Fibroblast of skin of scalp (primary cell): ENCODE measurements at places on chromosomes 13 and 19.

GRCh38 chr13:34546344-34547250 lies 395.5 kb upstream of the NBEA start:
- peak; percentile 17 for DNase-seq

GRCh38 chr13:40146063-40146462 lies 490.6 kb downstream of the COG6 start:
- DNase-seq, result no peak

DNA sequence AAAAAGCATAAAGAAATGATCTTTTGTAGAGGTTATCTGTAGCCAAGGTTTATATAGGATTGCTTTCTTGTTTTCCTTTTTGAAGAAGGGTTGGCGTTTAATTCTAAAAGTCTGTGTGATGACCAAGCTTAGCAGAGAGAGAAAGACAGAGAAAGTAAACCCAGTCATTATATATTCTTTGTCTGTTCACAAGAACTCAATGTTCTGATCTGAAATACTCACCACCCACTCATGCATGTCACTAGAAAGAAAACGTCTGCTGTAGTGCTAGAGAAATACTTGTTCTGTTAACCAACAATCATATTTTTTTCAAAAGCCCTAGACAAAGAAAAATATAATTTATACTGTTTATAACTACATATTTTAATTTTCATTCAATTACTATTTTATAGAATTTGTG lies 173.7 kb upstream of the SLITRK5 start:
- DNase-seq, result no peak

DNA sequence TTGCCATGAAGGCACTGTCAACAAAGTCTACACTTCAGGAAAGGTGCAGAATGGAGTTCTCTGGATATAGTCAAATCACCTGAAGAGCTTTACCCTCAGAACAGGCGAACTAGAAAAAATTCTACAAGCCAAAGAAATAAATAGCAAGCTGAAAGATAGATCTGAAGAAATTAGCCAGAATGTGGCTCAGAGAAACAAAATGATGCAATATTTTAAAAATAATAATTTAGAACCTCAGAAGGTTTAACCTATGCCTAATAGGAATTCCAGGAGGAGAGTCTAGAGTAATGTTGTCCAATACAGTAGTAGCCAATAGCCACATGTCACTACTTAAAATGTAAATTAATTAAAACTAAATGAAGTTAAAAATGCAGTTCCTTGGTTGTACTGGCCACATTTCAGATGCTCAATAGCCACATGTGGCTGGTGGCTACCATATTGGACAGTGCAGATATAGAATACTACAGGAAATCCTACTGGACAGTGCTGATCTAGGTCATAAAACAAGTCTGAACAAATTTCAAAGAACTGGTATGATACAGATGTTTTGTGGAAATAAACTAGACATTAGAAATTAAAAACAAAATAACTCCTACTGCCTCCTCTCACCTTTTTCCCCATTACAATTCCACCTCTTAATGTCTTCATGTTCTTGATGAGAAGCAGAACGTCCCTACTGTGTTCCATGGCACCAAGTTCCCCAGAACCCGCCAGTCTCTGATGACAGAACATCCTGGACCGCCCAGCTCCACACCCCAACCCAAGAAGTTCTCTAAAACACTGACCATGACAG lies 679 bp upstream of the CDADC1 start:
- DNase-seq, result no peak

DNA sequence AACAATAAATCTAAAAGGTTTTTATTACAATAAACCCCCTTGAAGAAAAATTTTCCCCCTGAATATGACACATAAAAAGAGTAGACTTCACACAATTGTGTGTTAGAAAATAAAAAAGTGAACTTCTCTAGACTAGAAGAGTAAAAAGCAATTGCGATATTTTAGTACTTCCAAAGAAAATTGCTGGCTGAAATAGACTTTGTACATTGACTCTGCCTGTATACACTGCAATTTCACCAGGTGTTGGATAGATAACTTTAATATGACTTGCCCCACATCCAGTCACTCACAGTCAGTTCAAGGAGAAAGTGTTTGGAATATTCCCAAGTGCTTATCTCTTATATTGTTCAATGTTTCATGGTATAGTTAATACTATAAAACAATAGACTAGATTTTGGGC lies 1780.1 kb upstream of the PCDH20 start:
- no peak for DNase-seq

GRCh38 chr19:31515931-31516330 lies 166.7 kb upstream of the TSHZ3 start:
- DNase-seq, result peak; percentile 3

DNA sequence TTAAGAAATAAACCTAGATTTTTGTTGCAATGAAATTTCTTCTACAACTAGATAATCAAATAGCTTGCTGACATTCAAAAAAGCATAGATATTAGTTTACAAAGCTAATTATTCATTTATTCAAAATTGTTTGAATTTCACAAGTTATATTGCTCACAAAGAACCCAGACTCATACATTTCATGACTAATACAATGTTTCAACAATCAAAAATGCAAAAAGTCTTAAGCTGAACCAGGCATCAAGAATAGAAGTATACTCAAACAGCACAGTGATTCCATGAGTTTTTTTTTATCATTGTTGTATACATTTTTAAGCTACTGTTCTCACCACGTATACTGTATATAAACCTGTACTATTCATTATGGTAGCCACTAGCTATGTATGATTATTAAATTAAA lies 51.0 kb downstream of the DIAPH3 start:
- DNase-seq, result peak; percentile 72

- peak; percentile 20 for DNase-seq
Observed at GRCh38 chr13:95588721-95589120, 36.2 kb downstream of the CLDN10 start.

- DNase-seq, result peak; percentile 44
Observed at GRCh38 chr13:44627441-44627840, 51.3 kb upstream of the TSC22D1 start.

DNA sequence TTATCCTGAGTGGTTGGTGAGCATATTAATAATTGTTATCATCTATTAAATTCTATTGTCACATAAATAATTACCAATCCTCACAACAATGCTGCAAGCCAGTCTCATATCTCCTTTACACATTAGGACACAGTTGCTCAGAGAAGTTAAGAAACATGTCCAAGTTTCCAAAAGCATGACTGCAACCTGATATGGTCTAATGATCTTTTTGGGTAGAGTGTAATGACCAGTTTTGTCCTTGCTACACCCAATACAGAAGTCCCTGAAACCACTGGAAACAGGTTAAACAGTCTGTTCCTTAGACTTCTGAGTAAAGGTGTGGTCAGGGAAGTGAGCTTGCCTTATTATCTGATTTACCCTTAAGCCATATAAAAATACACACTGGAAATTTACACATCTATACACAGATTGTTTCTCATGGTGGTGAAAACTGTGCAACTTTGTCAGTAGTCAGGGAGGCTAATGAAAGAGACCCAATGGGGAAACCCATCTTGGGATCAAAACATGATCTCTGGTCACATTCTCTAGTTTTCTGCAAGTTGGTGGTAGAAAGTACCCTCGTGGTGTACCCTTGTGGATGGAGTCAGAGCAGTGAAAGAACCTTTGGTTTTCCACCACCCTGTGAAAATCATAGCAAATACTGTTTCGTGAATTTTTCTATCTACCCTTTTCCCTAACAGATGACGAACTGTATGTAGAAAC lies 146.0 kb upstream of the KLF12 start:
- DNase-seq, result no peak

DNA sequence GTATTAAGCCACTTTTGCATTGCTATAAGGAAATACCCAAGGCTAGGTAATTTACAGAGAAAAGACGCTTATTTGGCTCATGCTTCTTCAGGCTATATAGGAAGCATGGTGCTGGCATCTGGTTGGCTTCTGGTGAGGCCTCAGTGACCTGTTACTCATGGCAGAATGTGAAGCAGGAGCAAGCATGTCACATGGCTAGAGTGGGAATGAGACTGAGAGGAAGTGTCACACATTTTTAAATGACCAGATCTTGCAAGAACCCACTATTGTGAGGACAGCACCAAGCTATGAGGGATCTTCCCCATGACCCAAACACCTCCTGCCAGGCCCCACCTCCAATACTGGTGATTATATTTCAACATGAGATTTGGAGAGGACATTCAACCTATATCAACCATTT lies 25.7 kb upstream of the IGFL4 start:
- no peak for DNase-seq

DNA sequence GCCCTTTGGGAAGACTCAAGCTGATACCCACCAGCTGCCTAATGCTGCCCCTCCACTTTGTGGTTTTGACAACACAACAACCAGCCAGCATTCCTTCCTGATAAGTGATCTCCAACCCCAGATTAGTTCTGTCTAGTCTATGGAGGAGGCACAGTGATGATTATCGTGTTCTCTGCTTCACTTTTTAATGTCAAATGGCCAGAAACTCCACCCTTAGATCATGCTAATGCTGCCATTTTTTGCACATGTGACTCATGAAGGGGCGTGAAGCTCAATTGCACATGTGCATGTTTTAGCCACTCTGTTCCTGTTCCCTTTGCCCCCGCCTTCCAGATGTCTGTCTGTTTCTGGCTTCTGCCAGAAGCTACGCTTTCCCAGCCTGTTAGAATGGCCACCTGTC lies 199.8 kb downstream of the COG6 start:
- no peak for DNase-seq

GRCh38 chr13:93286047-93286446 lies 59.4 kb downstream of the GPC6 start:
- no peak for DNase-seq

GRCh38 chr13:34066344-34066743 lies 248.4 kb downstream of the RFC3 start:
- no peak for DNase-seq

DNA sequence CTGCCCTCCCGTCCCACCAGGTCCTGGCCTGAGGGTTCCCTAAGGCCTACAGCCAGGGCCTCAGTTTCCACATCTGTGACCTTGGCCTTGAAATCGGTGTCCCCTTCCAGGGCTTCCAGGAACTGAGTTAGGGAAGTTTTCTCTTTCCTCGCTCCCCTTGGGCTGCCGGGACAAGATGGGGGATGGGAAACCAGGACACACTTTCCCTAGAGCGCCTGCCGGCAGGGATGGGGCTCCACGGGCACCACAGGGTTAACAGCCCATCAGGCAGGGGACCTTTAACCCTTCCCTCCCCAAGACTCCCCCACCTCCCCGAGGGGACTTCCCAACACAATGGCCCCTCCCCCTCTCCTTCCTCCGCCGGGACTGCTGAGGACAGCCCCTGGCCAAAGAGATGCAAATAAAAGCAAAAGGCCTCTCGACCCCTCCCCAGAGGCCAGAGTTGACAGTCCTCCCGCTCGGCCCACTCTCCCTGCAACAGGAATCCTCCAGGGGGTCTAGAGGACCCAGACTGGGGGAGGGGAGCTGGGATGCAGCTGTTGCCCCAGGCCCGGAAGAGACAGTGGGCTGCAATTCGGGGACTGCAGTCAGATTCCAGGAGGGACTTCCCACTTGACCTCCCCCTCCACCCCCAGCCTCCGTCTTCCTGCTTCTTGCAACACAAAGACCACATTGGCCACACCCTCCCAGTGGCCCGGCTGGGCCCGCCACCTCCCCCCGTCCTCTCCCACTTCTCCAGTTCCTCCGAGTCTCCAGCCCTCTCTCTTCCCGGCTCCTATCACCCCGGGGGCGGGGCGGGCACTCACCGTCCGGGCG lies 3.4 kb downstream of the BBC3 start:
- peak; percentile 95 for DNase-seq

- DNase-seq, result no peak
Observed at GRCh38 chr19:33215438-33216197, 10.0 kb downstream of the SLC7A10 start.

DNA sequence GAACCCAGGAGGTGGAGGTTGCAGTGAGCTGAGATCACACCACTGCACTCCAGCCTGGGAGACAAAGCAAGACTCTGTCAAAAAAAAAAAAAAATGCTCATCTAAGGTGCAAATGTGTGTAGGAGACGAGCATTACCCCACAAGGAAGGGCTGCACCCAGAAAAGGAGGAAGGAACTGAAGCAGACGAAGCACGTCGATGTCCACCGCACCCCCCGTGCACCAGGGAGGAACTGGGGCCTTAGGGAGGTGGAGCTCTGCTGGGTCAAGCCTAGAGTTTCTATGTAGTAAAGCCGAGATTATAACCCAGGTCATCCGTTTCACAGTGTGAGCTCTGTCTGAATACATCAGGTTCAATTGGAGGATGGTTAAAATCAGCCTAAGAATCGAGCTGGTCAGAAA lies 1.1 kb downstream of the VSTM1 start:
- DNase-seq, result no peak

GRCh38 chr19:3517638-3518037 lies 11.5 kb downstream of the FZR1 start:
- DNase-seq, result no peak

GRCh38 chr19:17242431-17243208 lies 3.1 kb downstream of the NR2F6 start:
- DNase-seq, result no peak

- peak; percentile 64 for DNase-seq
Observed at GRCh38 chr13:49436890-49437289, 7.0 kb downstream of the CAB39L start.

DNA sequence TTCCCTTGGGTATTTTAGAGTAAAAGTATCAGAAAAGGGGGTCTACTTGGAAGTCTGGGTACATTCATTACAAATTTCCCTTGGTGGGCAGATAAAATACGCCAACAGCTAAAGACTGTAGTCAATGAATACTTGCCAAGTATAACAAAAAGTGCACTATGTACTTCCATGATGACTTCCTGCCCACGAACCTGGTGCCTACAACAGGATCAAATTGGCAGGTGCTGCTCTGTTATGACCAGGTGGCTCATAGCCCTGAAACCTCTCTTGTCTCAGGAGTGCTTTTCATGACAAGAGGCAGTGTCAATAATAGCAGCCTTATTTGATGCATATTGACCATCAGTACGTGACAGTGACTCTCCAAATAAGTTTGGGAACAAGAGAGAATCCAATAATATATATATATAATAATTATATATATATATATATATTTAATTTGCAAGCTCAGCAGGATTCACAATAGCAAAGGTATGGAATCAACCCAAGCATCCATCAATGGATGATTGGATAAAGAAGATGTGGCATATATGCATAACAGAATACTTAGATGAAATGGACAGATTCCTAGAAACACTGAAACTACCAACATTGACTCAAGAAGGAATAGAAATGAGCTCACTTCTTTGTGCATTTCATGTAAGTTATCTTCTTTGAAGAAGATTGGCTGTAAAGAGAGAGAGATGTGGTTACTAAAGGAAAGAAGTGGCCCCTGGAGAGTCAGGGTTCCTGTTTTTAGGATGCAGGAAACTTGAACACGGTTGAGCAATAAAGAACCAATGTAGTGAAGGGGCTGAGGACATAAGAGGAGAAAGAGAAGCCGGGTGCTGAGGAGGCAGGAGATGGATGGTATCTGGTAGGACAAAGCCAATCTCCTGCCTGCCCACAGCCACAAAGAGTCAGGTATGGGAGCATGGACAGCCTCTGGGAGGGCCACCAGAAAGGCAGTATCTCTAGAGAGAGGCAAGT lies 52.0 kb upstream of the GTF2F2 start:
- no peak for DNase-seq

DNA sequence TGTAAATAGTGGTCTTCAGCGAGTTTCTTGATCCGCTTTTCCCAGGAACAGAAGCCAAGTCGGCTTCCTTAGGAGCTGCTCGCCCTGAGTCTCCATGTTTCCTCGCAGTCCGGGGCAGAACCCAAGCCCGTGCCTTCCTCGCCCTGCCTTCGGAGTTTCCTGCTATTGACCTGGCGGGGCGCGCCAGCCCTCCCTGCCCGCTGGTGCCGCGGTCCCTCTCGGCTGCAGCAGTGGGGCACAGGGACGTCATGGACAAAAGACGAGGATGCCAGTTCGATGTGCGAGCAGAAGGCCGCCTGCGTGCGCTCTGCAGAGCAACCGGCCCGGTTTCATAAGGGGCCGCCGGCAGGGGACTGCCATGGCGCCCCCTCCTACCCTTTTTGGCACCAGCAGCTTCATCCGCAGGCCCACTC lies 156.6 kb downstream of the TM9SF2 start:
- DNase-seq, result peak; percentile 40

- DNase-seq, result no peak
Observed at GRCh38 chr19:16204005-16204294, 6.2 kb downstream of the AP1M1 start.
